NCI-H1417 treated with DMSO at 0.1 percent for 48 hours (cell line): ENCODE measurements at places on chromosomes 6 and 20.

- no peak for DNase-seq
These were observed 35.7 kb downstream of the AIG1 start for GRCh38 chr6:143096403-143096802.

DNA sequence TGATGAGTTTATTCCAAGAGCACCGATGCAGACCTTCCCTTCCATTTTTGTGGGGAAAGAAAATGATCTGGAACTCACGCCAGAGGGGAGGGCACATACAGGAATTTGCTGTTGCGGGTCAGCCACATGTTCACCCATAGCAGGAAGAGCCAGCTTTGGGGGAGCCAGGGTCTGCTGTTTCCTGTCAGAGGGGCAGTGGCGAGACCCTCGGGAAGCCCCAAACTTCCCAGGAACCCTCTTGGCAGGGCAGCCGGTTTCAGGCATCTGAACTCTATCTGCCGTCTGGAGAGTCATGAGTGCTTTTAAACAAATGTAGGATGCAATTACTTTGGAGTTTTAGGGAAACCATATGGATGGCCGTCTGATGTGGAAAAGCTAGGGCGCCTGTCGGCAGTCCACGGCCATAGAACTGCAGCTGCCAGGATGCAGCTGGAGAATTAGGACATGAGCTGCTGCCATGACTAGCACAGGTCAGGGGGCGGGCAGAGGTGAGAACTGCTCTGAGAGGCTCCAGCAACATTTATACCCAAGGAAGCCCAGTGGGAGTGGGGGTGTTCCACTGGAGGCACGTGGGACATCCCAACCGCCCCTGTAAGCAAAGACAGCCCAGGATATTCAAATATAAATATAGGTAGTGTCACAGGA lies 14.8 kb upstream of the SERPINB9 start:
- no peak for DNase-seq

- DNase-seq = no peak
These were observed 14.9 kb downstream of the CST3 start for GRCh38 chr20:23622839-23623343.

- no peak for DNase-seq
These were observed 11.2 kb downstream of the KCNQ2 start for GRCh38 chr20:63461104-63461763.

DNA sequence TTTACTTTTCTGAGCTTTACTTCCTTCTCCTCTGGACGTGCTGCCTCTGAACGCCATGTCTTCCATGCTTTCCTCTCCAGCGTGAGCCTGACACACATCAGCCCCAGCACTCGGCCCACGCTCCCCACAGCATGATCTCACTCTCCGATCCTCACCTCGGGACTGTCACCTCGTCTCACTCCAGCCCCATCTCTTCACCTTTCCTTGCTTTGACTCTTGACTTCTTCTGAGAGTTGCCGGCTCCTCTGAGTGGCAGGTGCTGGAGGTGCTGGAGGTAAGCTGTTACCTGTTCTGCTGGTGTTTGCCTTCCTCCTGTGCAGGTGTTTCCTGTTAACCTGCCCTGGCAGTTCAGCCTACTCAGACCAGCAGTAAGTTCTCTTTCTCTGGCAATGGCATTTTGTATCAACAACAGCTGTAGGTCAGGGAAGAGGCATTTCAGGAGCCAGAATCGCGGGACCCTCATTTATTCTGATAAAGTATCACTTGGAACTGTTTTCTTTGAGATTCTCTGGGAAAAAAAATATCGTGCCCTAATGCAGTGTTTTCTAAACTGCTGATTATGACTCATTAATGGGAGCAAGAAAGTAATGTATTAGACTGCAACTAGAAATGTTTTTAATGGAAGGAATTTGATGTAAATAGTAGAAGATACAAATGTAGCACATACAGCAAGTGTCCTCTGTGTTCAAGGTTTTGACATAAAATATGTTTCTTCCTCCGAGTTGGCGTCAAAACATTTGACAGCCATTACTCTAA lies 106.5 kb downstream of the ARID1B start:
- DNase-seq = peak; percentile 36

- no peak for DNase-seq
These were observed 28.2 kb upstream of the CNKSR3 start for GRCh38 chr6:154538640-154539191.

- DNase-seq = no peak
These were observed 19.1 kb upstream of the TSHZ2 start for GRCh38 chr20:52953020-52953419.

GRCh38 chr6:46116289-46116688 lies 13.5 kb upstream of the ENPP4 start:
- no peak for DNase-seq

GRCh38 chr6:9140951-9141460 lies 705.7 kb upstream of the SLC35B3 start:
- DNase-seq = peak; percentile 47

DNA sequence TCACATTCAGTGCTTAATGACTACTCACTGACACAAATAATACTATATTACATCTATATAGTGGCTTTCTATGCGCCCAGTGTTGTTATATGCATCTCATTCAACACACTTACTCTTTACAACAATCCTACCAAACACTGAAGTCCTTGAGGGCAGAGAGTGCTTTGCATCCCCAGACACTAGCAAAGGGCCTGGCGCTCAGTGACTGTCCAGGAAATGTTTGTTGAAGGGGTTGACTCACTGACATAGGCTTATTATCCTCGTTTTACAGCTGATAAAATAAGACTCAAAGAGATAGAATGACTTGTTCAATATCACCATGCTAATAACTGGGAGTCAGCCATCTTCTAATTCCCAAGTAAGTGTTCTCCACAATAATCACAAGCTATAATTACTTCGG lies 163.3 kb downstream of the ARHGAP18 start:
- no peak for DNase-seq

DNA sequence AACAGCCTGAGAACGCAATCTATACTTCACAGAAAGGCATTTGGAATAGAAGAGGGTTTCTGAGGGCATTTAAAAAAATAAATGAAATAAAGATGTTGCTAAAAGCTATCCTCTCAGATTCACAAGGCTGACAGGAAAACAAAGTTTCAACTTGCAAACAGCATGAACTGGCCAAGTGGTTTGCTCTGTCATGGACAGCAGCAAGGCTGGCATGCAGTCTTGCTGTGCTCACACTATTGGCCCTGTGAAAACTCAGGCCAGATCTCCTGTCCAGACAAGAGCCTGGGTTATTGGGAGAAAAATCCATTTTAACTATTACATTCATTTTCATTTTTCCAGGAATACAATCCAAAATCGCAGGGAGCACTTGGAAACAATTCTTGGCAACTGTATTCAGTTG lies 506.2 kb upstream of the SLC35B3 start:
- DNase-seq = no peak

GRCh38 chr6:159117046-159117445 lies 52.2 kb upstream of the FNDC1 start:
- DNase-seq = no peak

DNA sequence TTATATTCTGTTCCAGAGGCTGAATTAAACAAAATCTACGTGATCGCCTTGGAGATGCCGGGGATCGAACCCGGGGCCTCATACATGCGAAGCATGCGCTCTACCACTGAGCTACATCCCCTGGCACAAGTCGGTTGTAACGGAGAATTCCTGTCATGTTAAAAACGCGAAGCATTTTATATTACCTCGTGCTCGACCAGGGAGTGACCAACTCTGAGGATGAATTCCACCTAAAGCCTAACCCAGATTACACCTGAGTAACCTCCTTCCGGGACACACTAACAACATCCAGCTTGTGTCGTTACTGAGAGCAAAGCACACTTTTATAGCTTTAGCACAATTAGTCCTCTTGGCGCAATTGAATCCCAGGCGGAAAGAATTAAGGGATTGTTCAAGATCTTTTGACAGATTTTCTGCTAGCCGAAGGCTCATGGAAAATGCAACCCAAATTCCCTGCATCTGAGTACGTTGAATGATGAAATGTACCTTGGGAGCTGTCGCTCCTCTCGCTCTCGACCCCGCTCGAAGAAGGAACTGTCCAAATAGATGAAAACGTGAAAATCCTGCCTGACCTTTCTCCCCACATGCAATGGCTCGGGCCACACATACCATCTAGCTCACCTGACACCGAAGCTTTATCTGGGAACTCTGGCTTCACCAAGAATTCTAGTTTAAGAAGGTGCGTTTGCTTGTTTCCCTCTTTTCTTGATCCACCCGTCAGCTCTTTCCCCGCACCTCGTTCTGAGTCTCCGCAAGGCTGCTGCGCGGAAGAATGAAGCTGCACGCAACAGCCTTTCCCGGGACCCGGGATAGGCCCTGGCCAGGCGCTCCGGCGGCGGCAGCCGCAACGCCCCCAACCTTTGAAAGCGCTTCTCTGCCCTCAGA lies 148.3 kb downstream of the GPX5 start:
- DNase-seq = no peak

- DNase-seq = no peak
These were observed 603 bp downstream of the TASP1 start for GRCh38 chr20:13638162-13638495.

GRCh38 chr6:142746524-142746923 lies 198.5 kb downstream of the HIVEP2 start:
- no peak for DNase-seq

GRCh38 chr6:28154357-28154756 lies 12.7 kb downstream of the ZKSCAN8 start:
- no peak for DNase-seq

- no peak for DNase-seq
These were observed 88.1 kb downstream of the AKAP7 start for GRCh38 chr6:131223416-131223815.

GRCh38 chr6:69816026-69816425 lies 19.2 kb upstream of the LMBRD1 start:
- no peak for DNase-seq

- DNase-seq = no peak
These were observed 29.5 kb upstream of the SALL4 start for GRCh38 chr20:51831866-51832265.

GRCh38 chr6:53544470-53545308 lies at the start of gene GCLC:
GCLC (minus strand) TSS chr6:53545101; CDS start chr6:53544645, 456 bp downstream.
- DNase-seq = peak; percentile 69

- DNase-seq = no peak
These were observed 156.1 kb downstream of the COL21A1 start for GRCh38 chr6:56091159-56091869.

DNA sequence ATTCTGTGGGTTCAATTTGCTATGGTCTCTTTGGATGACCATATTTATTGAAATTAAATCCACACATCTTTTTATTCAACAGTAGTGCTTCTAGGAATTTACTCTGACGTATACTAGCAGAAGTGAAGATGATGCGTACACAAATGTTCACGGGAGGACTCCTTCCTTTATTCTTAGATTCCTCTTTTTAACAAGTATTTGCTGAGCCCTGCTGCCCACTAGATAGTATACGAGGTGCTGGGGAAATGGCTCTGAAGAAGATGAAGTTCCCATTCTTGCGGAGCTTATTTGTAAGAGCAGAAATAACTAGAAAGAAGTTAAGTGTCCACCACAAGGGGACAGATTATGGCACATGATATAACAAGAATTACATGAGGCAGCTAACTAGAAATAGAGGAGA lies 145.2 kb downstream of the DOK5 start:
- DNase-seq = no peak

- no peak for DNase-seq
These were observed 107.4 kb upstream of the MAP7 start for GRCh38 chr6:136657666-136658065.

- DNase-seq = no peak
These were observed 110.5 kb upstream of the CDYL start for GRCh38 chr6:4665489-4666417.

- DNase-seq = no peak
These were observed 455.0 kb upstream of the GJE1 start for GRCh38 chr6:141677598-141678211.

GRCh38 chr6:82875573-82876185 lies 190.0 kb downstream of the UBE3D start:
- DNase-seq = no peak

DNA sequence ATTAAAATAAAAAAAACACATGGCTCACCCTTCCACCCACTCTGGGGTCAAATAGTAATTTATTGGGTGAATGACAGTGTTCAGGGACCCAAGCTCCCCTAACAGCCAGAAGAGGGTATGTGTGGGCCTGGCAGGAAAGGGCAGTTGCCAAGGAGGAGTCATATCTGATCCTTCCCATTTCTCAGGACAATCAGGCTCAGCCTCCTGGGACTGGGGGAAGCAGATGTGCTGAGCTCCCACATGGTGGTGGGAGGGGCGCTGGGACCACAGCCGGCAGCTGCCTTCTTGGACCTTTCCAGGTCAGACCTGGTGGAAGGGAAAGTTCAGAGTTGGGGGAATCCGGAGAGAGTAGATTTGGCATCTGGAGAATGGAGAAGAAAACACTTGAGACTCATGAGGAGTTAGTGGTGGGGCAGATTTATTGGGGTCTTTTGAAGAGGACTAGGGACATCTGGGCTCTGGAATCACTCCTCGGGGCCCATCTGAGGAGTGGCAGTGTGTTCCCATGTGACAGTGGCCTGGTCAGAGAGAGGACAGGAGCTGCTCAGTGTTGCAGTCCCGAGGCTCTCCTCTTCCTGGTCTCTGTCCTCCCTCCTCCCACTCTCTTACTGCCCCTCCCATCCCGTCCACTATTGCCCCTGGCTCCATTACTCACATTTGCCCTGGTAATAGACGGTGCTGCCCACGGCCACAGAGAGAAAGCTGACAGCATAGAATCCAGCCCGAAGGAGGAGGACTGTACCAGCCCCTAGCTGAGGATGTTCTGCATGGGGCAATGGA lies 3.0 kb downstream of the LST1 start:
- no peak for DNase-seq

DNA sequence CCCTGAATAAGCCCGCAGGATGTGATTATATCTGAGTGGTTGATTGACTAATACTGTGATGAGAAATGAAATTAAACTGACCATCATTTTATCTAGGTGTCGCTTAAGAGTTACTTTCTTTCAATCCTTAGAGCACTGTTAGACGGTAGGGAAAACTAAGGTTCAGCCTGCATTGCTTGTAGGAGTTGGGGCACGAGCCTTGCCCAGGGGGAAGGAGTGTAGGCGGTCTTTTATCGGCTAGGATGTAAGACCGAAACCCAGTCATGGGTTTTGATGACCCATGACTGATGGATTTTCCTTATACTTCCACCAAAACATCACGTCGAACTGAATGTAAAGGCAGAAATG lies 392 bp upstream of the TASP1 start:
- no peak for DNase-seq

- no peak for DNase-seq
These were observed 45.3 kb upstream of the SMIM8 start for GRCh38 chr6:87277123-87277522.

DNA sequence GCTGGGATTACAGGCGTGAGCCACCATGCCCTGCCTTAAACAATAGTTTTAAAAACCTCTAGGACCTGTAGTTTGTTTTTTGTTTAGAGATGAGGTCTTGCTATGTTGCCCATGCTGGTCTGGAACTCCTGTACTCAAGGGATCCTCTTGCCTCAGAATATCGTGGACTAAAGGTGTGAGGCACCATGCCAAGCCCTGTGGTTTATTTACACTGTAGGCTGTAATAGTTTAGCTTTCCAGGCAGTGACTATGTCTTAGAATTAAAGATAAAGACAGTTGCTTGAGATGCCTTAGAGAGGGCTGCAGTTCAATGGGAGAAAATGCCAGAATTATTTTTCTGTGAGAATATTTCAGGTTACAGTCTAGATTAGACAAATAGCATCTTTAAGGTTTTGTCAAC lies 72.9 kb downstream of the SGK1 start:
- DNase-seq = no peak

- no peak for DNase-seq
These were observed 44.1 kb upstream of the GCM1 start for GRCh38 chr6:53192682-53193188.
